ENCODE measurements at places on chromosomes 3 and 15. TPM values are rescaled to one million over a fixed set of nuclear protein-coding genes. Genes with fewer than 3 reads are reported as not detected.

RAP2B gene
- total RNA-seq = 10.3 TPM

CYP11A1 gene
- not detected for total RNA-seq

SAXO2 gene
- total RNA-seq = not detected

SEMA6D gene
- 1.4 TPM for total RNA-seq

EIF4G1 gene
- total RNA-seq = 164 TPM

HHLA2 gene
- total RNA-seq = not detected

EXD1 gene
- not detected for total RNA-seq

GOLGA8S gene
- total RNA-seq = 0.48 TPM

AAGAB gene
- 78.8 TPM for total RNA-seq

NEK11 gene
- total RNA-seq = 5.0 TPM

MEGF11 gene
- not detected for total RNA-seq

THSD4 gene
- total RNA-seq = 25.2 TPM

GRCh38 chr15:85112997-85113396, 131.3 kb downstream of the PDE8A start:
- no peak for DNase-seq

GRCh38 chr15:43255376-43255775, 11.4 kb downstream of the TGM5 start:
- no peak for DNase-seq

- no peak for DNase-seq
Observed at GRCh38 chr15:47258521-47258920, 458.8 kb upstream of the SEMA6D start.

- peak; percentile 63 for DNase-seq
Observed at GRCh38 chr15:56732135-56732885, 999 bp downstream of the ZNF280D start.

- peak; percentile 57 for DNase-seq
Observed at GRCh38 chr3:107938143-107938542, 152.7 kb downstream of the CD47 start.

- no peak for DNase-seq
Observed at GRCh38 chr3:105661461-105661860, 207.4 kb downstream of the CBLB start.

DNA sequence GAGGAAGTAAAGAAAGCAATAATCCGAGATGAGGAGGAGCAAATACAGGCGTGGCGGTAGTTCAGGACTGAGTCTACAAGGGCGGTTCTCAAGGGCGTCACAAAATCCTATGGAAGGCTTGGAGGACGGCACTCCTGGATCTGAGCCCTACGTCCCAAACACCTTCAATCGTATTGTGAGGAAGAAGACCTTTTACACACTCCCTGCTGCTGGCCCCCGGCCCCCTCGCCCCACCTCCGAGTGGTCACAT, 747 bp downstream of the PLD1 start:
- peak; percentile 77 for DNase-seq

DNA sequence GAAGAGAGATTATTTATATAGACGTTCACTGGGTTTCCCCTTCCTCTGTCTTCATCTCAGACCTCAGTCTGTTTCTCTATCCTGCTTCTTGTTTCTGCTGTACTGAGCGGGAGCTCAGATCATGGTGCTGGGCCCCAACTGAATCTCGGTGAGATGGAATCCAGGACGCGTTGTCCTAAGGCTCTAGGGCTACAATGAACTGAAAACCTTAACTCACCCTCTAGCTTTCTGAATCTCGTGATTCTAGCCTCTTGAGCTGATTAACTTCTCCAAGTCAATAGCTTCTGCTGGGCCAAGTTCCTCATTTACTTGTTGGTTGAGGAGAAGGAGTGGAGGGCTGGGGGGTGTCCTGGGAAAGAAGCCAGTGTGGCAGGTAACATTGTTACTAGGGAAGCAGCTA, 32.7 kb upstream of the MAP3K13 start:
- DNase-seq = no peak

DNA sequence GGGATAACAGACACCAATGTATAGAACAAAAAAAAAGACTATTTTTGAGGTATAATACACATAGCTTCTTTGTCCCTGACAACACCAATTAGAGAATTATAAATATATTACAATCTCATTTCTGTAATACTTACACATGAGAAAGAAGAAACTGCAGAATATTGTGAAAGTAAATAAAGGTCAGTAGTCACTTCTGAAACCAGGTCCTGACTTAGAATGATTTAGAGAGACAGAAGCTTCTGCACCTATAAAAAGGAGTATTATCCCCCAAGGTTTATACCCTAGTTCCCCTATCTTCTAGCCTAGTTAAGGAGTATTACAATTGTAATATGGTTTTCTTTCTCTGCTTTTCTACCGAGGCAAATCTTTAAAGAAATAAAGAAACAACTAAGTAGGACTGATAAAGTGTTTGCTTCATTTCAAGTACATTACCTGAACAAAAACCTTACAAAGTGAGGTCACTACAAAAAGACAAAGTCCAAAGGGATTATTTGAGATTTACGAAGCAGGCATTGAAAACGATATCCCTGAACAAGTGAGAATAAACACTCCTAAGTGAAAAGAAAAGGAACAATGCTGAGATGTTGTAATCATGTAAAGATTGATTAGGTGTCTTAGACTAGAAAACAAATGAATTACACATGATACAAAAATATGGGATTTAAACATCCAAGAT, 103.0 kb downstream of the GBE1 start:
- no peak for DNase-seq

- DNase-seq = no peak
Observed at GRCh38 chr3:142029791-142030190, 119.6 kb downstream of the TFDP2 start.

DNA sequence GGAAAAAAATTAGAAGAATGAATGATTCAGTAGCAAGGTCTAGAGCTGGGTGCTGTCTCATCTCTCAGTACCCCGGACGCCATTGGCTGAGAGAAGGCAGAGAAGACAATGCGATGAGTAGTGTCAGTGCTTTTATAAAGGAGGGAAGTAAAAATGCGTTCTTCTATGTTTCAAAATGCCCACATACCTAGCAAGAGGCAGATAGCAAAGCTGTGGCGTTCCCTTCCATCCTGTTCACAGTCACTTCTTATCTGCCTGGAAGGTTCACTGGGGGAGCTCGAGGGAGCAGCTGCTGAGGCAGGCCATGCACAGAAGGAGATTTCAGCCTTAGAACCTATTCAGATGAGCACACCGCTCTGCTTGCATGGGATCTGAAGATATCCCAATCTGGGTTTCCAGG, 234.0 kb downstream of the RPLP1 start:
- DNase-seq = no peak

DNA sequence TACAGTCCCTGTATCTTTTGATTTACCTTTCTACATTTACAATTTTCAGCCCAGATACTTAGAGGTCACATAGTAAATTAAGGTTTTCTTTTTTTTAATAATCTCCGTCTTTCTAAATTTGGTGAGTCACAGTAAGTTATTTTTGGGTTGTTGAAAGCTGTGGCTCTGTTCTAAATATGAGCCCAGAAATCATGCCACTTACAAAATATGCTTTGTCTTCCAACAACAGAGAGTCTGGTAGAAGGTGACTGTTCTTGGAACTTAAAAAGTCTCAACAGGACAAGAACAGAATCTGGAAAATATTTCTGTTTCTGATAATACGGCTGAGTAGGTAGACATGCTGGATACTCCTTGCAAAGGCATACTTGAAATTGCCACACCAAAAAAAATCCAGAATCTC, 16.0 kb downstream of the GOLGA8S start:
- peak; percentile 24 for DNase-seq

- DNase-seq = no peak
Observed at GRCh38 chr3:20141851-20142250, 44.2 kb downstream of the SGO1 start.

GRCh38 chr3:117754841-117755240, 1045.3 kb downstream of the TUSC7 start:
- DNase-seq = no peak

- no peak for DNase-seq
Observed at GRCh38 chr3:143770391-143770790, 77.9 kb downstream of the SLC9A9 start.

DNA sequence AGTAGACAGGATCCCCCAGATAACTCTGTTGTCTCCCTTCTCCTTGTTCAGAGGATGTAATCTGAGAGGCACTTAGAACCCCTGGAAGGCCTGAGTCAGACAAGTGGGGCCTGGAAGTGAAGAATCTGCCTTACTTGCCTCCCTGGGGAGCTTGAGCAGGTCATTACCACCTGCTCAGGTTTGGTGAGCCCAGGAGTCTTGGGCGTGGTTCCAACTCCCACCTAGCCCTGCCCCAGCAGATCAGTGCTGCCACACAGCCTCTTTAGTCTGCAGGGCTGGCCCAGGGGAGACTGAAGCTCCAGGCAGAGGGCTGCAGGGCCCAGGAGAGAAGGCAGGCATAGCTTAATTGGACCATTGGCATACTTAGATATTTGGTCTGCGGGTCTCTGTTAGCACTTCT, 230.0 kb downstream of the ERC2 start:
- no peak for DNase-seq

Data from RPMI7951 (cell line).